Upper lobe of left lung (tissue), 6 donors: ENCODE measurements at places on chromosomes 12 and 14. TPM values are rescaled to one million over a fixed set of nuclear protein-coding genes. Genes with fewer than 3 reads are reported as not detected.

The ISM2 gene
- not detected for total RNA-seq

The DIABLO gene
- 33.4 TPM for total RNA-seq

The ZC2HC1C gene
- total RNA-seq = 7.8 TPM

The CMKLR1 gene
- total RNA-seq = 7.8 TPM

The DEGS2 gene
- total RNA-seq = 6.5 TPM

The PMCH gene
- total RNA-seq = not detected

The OTX2 gene
- total RNA-seq = not detected

The DDX11 gene
- total RNA-seq = 23.9 TPM

The CTSG gene
- not detected for total RNA-seq

The PTGES3 gene
- total RNA-seq = 117 TPM

The GRIN2B gene
- not detected for total RNA-seq

The PTPRQ gene
- 9.3 TPM for total RNA-seq

The FGF23 gene
- not detected for total RNA-seq

The DCAF4 gene
- total RNA-seq = 46.1 TPM

The BHLHE41 gene
- total RNA-seq = 21.0 TPM

The CLEC12A gene
- 7.1 TPM for total RNA-seq

DNA sequence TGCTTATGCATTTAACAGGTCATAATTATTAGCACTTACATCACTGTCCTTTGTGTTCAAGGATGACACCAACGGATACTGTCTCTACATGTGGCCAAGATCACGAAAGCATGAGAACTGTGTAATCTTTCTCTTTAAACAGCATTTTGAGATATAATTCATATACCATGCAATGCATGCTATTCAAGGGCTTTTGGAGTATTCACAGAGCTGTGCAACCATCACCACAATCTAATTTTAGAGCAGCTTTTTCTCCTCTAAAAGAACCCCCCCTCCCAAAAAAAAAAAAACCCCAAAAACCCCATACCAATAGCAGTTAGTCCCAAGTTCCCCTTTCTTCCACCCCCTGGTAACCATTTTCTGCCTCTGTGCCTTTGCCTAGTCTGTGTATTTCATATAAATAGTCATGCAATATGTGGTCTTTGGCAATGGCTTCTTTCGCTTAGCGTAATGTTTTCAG, 60.6 kb downstream of the SPRING1 start:
- DNase-seq = no peak

DNA sequence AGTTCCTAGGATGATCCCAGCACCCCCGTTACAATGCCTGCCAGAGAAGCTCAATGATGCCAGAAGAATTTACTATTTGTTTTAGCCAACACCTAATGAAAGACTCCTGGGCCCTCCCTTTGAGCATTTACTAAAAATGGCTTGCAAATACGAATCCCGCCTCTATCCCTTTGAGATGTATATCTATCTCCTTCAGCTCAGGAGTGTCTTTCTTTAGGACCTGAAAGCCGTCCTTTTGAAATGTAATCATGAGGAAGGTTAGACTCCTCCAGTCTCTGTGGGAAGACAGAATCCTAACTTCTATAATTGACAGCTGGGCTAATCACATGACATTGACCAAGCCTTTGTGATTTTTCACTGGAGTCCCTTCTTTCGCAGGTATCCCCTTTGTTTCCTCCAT, 19.2 kb upstream of the DYNC1H1 start:
- no peak for DNase-seq

GRCh38 chr14:29144621-29145020, 378.0 kb downstream of the FOXG1 start:
- no peak for DNase-seq

- no peak for DNase-seq
These were observed 599.9 kb downstream of the SOX5 start for GRCh38 chr12:23349564-23349963.

GRCh38 chr14:47874350-47874749, 198.9 kb upstream of the MDGA2 start:
- no peak for DNase-seq

- DNase-seq = no peak
These were observed 556.6 kb downstream of the TRHDE start for GRCh38 chr12:72828662-72829324.

GRCh38 chr14:68188174-68188573, 368.6 kb downstream of the RAD51B start:
- DNase-seq = no peak

- DNase-seq = no peak
These were observed 273.9 kb downstream of the NUAK1 start for GRCh38 chr12:105864901-105865300.

DNA sequence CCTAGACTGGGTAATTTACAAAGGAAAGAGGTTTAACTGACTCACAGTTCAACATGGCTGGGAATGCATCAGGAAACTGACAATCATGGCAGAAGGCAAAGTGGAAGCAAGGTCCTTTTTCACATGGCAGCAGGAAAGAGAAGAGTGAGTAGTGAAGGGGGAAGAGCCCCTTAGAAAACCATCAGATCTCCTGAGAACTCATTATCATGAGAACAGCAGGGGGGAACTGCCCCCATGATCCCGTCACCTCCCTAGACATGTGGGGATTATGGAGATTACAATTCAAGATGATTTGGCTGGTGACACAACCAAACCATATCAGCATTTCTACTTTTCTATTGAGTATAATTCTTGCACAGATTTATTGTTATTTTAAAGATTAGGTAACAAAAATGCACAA, 822.1 kb upstream of the FLRT2 start:
- DNase-seq = no peak

GRCh38 chr14:22448035-22448904, 140.8 kb downstream of the DAD1 start:
- no peak for DNase-seq

- DNase-seq = no peak
These were observed 46.2 kb downstream of the ANO2 start for GRCh38 chr12:5898874-5899273.

DNA sequence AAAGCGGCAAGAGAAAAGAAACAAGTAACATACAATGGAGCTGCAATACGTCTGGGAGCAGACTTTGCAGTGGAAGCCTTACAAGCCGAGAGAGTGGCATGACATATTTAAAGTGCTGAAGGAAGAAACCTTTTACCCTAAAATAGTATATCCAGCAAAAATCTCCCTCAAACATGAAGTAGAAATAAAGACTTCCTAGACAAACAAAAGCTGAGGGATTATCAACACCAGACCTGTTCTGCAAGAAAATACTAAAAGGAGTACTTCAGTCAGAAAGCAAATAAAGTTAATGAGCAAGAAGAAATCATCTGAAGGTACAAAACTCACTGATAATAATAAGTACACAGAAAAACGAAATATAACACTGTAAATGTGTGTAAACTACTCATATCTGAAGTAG, 77.5 kb upstream of the ABCD2 start:
- DNase-seq = no peak

GRCh38 chr12:77941401-77941800, 110.7 kb downstream of the NAV3 start:
- no peak for DNase-seq

DNA sequence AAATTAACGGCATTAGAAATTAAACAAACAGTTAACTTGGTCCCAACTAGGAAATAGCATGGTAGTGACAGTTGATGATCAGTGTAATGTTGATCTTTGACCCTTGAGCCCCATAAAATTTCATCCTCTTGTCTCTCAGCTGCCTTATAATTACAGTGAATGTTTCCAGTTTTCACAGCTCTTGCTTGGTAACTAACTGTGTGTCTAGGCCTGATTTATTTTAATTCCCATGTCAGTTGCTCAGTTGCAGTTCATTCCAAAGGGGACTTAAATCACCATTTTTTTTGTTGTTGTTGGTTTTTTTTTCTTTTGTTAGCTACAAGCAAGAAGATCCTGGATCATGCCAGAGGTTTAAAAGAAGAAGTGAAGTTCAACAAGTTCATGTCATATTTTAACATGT, 1883.7 kb upstream of the FLRT2 start:
- DNase-seq = no peak

DNA sequence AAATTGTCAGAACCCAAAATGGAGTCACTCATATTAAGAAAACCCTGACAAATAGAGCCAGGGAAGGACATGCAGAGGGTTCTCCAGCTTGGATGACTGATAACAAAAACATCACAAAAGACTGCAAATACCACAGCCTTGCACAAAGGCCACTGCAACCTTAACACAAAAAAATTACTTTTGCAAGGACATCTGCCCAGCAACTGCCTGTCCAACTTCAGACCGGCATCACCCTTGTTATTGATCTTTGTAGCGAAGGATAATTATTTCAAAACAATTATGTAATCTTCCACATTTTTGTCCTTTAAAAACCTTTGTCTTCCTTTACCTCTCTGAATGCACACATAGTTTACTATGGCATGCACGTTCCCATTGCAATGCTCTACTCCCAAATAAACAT, 100.6 kb upstream of the TBX3 start:
- DNase-seq = no peak

GRCh38 chr12:21780786-21781185, 6.3 kb upstream of the KCNJ8 start:
- no peak for DNase-seq

DNA sequence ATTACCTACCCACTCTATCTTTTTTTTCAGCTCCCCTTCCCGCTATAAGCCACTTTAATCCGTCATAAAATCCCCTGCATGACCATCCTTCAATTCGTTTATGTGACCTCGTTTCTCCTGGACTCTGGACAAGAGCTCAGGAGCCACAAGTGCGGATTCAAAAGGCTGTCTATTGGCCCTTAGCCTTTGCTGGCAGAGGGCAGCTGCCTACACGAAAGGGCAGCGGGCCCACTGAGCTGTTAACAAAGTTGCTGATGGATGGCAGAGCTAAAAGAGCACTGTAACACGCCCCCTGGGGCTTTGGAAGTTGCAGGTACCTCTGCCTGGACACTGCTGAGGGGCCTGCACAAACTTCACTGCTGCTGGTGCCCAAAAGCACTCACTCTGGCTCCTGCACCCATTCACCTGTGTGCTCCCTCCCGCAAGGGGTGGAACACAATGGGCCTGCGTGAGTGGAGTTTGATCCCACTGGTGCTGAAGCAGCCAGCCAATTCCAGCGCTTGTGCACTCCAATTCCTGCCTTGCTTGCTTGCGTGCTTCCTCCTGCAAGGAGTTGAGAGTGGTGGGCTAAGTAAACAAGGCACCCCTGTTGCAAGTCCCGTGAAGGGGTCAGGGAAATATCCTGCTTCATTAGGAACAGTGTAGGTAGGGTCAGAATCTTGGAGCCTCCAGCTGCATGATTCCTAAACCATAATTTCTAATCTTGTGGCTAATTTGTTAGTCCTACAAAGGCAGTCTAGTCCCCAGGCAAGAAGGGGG, 10.6 kb upstream of the DRAM1 start:
- DNase-seq = no peak

GRCh38 chr14:37037636-37038387, 134.6 kb downstream of the SLC25A21 start:
- no peak for DNase-seq

DNA sequence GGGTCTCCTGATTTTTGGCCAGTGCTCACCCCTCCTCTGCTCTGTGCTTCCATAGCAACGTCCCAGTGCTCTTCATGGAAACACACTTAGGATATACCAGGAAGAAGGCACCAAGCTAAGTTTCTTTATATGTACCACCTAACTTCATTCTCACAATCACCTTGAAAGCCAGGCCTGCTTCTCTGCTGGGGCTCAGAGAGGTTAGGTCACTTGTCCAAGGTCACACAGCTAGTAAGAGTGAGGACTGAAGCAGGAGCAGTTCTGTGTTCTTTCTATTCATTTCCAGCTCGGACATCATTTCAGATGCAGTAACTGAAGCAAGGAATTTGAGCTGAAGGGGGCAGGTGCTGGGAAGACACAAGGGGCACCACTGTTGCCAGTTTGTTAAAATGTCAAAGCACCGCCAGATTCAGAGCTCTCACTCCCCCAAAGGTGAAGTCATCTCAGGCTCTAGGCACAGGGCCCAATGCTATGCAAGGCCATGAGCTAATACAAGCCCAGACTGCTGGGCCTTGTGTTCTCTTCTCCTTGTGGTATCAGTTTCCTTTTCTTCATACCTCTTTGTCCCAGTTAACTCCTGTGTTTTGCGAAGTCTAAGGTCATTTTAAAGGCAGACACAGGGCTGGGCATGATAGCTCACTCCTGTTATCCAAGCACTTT, 19.7 kb upstream of the YY1 start:
- no peak for DNase-seq

GRCh38 chr12:39510001-39510400, 67.1 kb upstream of the KIF21A start:
- DNase-seq = no peak

DNA sequence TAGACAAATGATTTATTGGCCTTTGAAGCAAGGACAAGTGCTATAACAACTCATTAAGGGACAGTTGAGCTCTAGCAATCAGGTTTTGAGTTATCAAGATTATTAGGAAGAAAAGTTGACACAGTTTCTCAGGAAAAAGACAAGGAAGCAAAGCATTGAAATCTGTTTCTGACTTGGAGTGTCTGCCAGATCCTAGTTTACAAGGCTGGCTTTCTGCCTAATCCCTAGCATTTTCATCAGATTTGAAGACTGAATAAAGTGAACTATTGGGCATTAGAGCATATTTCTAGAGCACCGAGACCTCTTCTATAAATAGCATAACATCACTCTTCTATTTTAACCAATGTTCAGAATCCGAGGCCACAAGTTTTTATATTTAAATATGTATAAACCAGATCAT, 7.0 kb downstream of the SYT1 start:
- no peak for DNase-seq

GRCh38 chr14:29518335-29518734, 409.3 kb downstream of the PRKD1 start:
- DNase-seq = no peak

DNA sequence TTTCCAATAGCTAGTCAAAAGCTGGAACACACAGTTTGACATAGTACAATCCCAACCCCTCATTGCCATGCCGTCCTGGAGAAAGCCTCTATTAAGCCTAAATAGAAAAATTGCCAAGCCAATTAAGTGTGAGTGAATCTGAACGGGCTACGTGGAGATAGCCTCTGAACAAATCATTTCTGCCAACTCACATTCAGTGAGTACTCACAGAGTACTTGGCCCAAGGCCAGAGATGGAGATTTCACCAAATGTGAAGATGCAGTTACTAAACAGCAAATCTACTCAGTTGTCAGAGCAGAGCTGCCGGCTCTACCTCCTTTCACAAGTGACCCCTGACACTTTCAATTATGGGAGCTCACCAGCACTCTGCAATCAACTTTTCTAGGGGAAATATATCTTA, 350.0 kb downstream of the GALC start:
- no peak for DNase-seq

GRCh38 chr12:80648881-80649280, 58.6 kb upstream of the MYF6 start:
- no peak for DNase-seq
